ENCODE measurements at places on chromosomes 7 and 10. TPM values are rescaled to one million over a fixed set of nuclear protein-coding genes. Genes with fewer than 3 reads are reported as not detected.

The PLAU gene
- 0.75 TPM for total RNA-seq

The STOX1 gene
- 1.7 TPM for total RNA-seq

The TFPI2 gene
- total RNA-seq, result 0.40 TPM

The ADRA2A gene
- total RNA-seq, result 11.9 TPM
